Urinary bladder (tissue), 4 donors: ENCODE measurements at places on chromosomes 3 and 15.

GRCh38 chr3:57756528-57757401 is 656 bp downstream of the SLMAP start:
- DNase-seq, result no peak

- DNase-seq, result no peak
Measured at GRCh38 chr15:75759416-75760130, 46.9 kb upstream of the CSPG4 start.

- no peak for DNase-seq
Measured at GRCh38 chr3:42655980-42656679, 2.6 kb downstream of the ZBTB47 start.

GRCh38 chr3:73768524-73769308 is 144.0 kb upstream of the PDZRN3 start:
- no peak for DNase-seq

DNA sequence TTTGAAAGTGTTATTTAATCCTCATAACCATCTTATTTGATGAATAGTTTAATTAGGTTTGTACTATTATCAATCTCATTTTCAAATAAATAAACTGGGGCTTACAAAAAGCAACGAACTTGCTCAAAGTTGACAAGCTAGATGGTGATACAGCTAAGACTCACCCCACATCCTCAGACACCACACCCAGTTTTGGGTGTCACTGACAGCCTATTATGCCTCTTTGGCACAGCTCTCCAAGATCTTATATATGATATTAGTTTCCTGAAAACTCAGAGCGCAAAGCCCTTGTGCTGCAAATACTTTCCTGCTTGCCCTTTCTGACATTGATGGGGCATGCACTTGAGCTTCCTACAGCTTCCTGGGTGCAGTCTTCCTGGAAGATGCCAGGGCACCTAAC is 223.4 kb upstream of the GADL1 start:
- DNase-seq, result no peak

DNA sequence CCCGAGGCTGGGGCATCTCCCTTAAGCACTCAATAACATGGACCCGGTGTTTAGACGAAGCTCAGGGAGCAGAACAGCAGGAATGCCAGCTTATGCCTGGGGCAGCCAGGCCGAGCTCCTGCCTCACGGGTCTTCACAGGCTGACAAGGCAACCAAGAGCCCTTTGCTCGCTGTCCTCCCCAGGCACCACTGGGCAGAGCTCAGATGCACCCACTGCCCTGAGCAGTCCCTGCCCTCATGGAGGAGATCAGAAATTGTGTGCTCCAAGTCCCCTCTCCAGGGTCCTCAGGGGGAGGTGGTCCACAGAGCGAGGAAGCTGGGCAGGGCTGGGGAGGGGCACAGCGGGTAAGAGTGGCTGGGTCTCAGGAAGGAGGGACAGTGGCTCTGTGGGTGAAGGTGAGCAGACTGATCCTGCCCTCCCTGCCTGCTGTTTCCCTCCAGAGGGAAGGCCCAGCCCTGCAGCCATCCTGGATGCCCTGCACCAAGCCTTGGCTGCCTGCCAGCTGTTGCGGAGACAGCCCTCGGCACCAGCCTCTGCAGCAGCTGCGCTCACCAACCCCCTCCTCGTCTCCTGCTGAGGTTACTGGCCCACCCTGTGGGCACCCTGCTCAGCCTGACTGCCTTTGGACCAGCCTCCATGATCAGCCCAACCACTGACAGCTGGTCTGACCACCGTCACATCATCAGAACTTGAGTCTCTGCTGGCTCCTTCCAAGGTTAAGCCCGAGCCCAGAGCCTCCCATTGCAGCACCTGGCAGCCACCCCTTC is 21.1 kb upstream of the GP9 start:
- DNase-seq, result no peak

GRCh38 chr15:46961795-46962194 is 755.5 kb upstream of the SEMA6D start:
- peak; percentile 64 for DNase-seq

DNA sequence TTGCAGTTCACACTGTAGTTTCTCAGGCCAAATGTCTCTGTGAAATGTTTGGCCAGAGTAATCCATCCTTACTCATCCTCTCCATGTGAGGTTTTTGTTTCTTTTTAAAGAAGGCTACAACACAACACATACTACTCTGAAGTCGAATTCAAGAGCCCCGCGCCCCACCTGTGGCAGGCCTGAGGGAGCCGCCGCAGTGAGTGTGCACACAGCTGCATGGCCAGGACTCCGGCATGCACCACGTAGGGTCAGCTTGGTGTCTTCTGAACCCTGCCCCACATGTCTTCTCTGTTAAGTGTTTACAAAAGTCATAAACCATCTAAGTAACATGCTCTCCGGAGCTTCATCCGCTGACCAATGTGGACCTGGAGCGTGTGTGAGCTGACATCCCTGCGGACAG is 58.7 kb downstream of the PGPEP1L start:
- DNase-seq, result no peak

DNA sequence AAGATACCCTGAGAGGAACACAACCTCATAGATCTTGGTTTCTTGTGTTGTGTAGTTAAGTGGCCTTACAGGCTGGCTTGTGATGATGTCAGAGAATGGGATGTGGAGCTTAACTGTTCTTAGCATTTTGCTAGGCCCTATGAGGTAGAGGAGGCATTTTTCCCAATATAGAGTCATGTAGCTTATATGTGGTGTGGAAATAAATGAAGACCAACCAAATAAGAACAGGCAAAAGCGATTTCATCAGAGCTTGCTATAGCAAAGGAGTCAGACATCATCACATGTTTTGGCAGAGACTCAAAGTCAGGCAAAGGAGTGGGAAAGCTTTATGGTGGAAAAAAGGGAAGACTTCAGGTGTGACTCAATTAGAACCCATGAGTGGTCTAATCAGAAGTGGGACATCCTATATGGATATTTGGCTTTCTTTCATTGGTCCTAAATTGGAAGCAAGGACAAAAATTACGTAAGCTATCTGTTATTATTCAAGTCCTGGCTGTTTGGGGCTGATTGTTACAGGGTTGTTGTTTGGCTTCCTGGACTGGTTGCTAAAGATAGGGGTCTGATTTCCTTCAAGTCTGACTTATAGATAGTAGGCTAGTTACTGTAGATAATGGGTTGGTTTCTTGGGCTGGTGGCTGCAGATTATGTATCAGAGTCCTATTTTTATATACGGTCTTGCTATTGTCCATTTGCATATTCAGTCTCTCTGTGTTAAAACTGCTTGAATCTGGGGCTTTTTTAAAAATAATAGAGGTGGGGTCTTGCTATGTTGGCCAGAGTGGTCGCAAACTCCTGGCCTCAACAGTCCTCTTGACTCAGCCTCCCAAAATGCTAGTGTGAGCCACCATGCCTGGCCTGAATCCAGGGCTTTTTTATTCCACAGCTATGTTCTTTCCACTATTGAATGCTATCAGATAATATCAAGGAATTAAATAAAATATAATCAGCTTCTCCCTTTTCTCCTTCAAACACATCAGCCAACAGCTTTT is 30.3 kb upstream of the SETD2 start:
- DNase-seq, result no peak

GRCh38 chr3:141402476-141403171 is 34.3 kb downstream of the ZBTB38 start:
- DNase-seq, result no peak

DNA sequence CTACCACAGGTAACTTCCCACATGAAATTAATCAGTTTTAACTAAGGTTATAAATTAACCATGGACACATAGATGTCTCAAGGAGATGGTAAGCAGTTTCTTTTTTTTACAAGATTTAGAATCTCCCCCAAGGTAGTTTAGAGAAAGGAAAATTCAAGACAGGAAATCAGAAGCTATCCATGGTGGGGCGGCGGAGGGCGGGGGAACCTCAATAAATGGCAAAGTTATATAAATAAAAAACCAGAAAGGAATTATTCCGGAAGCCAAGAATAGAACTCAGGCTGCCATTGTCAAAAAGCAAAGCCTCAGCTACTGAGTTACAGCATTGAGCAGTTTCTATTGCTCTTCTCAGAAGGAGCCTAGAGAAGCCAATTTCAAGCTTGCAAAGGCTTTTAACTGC is 172.1 kb upstream of the SMAD3 start:
- DNase-seq, result no peak

- no peak for DNase-seq
Measured at GRCh38 chr15:63057468-63058345, 15.2 kb downstream of the TPM1 start.

DNA sequence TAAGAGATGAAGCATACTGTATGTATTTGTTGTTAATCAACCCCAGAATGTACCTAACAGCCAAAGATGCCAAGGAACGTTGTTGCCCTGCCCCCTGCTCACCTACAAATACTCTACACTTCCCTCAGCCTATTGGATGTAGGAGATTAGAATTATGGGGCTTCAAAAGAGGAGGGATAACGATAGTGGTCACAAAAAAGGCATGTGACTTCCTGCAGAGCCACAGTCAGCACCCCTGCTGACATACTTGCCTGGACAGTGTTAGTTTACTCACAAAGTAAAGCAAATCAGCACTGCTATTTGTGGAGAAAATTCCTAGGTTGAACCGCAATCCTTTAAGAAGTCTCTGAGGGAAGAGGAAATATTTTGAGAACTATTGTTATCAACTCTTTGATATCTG is 37.9 kb downstream of the PARP15 start:
- DNase-seq, result no peak

DNA sequence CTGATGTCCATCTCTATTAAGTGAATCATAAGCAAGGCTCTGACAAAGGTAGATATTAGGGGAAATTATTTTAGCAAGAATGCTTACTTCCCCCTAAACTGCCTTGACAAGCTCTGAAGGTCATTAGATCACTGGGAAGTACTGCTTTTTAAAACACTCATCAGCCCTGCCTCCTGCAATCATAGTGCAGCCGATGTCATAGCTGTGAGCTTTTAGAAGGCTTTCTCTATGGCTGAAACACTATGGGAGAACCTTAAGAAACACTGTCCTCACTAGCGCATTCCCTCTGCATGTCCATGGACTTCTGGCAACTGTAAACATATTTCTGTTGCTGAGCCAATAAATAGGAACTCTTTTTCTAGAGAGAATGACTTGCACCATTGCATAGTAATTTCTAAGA is 38.7 kb upstream of the PTPRG start:
- DNase-seq, result no peak

GRCh38 chr3:119616056-119616455 is 18.4 kb downstream of the PLA1A start:
- DNase-seq, result no peak

DNA sequence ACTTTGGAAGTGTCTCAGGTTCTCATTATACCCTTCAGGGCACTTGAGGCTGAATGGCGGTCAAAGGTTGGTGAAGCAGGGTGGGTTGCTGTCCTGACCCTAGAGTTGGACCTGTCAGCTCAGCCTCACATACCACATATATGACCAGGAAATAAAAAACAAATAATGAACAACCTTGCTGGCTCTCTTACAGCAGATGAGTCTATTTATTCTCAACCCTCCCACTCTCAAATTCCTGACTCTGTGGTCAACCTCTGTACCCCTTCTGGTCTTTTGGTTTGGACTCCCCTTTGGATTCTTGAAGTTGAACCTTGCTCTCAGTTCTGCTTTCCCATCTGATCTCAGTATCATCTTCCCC is 16.9 kb downstream of the PPP2R3A start:
- no peak for DNase-seq

DNA sequence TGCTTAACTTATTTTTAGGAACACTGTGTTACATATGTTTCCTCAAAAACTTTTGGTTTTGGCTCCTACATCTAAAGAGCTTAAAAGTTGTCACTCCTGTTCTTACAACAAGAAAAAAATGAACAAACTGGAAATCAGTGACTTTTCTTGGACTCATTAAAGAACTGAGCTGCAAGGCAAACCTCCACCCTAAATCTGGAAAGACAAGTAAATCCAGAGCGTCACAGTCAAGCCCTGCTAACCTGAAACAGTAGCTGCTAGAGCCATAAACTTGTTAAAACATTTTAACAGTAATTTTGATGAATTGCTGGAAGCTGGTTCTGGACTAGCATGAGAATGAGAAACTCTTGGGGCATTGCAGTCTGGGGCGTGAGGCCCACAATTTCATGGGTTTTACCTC is 350.5 kb upstream of the COL8A1 start:
- DNase-seq, result no peak

DNA sequence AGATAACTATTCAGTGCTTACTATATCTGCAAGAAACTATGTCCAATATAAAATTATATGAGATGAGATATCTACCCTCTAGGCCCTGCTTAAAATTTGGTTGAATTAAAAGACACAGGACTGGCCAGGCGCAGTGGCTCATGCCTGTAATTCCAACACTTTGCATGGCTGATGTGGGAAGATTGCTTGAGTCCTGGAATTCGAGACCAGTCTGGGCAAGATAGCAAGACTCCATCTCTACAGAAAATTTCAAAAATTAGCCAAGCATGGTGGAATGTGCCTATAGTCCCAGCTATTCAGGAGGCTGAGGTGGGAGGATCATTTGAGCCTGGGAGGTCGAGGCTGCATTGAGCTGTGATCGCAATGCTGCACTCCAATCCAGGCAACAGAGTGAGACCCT is 303.7 kb upstream of the UBE2E2 start:
- DNase-seq, result no peak

- DNase-seq, result no peak
Measured at GRCh38 chr3:191148131-191148530, 50.9 kb upstream of the OSTN start.

DNA sequence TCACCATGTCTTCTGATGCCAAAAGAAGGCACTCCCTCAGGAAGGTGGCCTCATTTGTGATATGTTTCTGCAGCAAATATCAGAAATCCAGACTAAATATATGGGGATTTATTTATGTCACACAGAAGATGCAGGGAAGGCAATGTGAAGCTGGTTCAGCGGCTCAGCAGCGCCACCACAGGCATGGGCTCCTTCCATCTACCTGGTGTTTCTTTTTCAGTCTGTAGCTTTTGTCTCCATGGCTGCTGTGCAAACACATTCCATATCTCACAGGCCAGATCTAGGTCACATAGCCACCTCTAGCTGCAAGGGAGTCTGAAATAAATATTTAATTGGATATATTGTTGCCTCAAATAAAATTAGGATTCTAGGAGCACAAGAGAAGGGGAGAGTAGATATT is 502.1 kb upstream of the IL12A start:
- DNase-seq, result no peak

DNA sequence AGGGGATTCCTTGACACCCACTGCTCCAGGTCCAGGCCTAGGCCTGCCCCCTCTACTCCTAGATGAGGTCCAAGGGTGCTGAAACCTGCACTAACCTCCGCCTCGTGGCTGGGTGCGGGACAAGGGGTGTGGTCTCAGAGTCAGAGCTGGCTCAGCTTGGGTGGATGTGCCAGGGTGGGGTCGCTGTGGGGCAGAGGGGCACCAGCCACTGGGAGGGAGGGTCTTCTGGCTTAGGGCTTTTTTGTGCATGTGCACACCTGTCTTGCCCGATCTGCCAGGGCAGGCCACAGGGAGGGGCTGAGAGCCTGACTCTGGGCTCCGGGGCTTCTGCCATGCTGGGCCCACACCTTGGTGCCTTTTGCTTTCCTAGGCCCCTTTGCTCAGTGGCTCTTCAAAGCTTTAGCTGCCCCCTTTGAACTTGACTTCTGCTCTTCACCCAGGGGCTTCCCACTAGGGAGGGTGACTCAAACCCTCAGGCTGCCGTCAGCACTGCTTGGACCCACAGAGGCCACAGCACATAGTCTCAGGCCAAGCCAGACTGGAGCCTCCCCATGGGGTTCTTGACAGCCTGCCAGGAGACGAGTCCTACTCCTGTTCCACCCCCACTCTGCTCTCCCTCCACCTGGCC is 73.0 kb downstream of the KLF13 start:
- DNase-seq, result no peak

GRCh38 chr3:52453496-52454249 is at the start of gene TNNC1:
Gene TNNC1, minus strand, starts transcription at chr3:52454041. Its CDS starts 26 bp downstream, at chr3:52454015.
- DNase-seq, result no peak

- no peak for DNase-seq
Measured at GRCh38 chr3:57792198-57792597, 36.1 kb downstream of the SLMAP start.

GRCh38 chr15:92326236-92326635 is 67.4 kb upstream of the ST8SIA2 start:
- no peak for DNase-seq
